Activated B cell treated with CpG ODN at 0.5 μM for 24 hours (primary cell): ENCODE measurements at places on chromosomes 16 and 17.

GRCh38 chr17:35879773-35880654 lies at the start of gene CCL5:
Gene CCL5, minus strand, starts transcription at chr17:35880360.
- DNase-seq: peak; percentile 19

DNA sequence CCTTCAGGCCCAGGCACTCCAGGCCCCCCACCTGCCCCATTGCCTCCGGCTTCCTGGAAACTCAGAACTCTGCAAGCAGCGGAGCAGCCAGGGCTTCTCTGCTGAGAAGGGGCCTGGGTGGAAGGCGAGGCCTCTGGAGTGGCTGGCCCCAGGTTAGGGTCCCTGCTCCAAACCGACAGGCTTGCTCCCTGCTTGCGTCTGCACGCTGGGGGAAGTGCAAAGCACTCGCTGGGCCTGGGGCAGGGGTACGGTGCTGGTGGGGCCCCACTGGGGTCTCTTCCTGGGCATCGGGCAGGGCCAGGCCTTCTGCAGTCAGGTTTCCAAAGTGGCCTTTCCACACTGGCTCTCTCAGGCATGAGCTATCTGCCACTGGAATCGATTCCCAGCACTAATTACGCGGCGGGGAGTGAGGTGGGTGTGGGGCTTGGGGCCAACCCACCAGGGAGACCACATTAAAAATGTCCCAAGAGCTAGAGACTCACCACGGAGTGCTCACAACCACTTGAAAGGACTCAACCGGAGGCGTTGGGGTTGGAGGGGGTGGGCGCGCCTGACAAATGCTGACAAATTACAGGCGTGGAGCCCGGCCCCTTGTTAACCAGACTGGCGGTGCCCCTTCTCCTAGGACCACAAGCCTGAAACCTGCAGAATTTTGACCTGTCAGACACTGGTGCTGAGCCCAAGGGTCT lies 17.9 kb downstream of the FAM83G start:
- no peak for DNase-seq

DNA sequence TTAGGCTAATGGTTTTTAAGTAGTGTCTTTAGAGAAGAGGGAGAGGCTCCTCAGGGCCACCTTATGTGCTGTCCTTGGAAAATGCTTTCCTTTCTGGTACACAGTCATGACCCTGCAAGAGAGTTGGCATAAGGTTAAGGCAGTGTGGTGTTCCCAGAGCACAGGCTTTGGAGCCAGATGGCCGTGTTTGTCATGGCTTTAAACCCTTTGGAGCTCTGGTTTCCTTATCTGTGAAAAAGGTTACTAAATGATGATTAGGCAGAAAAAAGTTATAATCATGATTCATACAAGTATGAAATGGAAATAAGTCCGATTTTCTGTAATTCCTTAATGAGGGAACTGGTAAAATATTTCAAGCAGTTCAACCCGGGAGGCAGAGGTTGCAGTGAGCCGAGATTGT lies 13.2 kb downstream of the UTP4 start:
- no peak for DNase-seq

- no peak for DNase-seq
Measured at GRCh38 chr17:32831627-32832243, 45.2 kb downstream of the MYO1D start.

DNA sequence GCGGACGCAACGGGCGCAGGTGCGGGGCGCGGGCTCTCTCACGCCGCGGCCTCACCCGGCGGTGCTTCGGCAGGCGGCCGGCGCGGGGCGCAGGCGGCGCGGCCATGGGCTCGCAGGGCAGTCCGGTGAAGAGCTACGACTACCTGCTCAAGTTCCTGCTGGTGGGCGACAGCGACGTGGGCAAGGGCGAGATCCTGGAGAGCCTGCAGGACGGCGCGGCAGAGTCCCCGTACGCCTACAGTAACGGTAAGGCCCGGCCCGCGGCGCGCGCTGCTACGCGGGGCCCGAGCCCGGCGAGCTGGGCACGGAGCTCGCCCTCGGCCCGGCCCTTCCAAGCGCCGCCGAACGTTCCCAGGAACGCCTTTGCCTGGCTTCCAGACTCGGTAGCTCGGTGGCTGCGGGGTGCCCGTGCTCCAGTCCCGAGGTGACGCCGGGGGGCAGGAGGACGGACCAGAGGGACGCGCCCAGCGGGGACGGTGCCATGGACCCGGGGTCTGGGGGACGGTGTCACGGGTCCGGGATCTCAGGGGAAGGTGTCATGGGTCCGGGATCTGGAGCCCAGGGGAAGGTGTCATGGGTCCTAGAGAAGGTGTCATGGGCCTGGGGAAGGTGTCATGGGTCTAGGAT lies 435 bp downstream of the RAB40C start:
- DNase-seq: no peak

GRCh38 chr17:37519251-37519985 lies 29.7 kb downstream of the DUSP14 start:
- DNase-seq: no peak

GRCh38 chr17:28033972-28034714 lies 8.3 kb upstream of the NLK start:
- DNase-seq: no peak

GRCh38 chr17:44314031-44314430 lies 5.6 kb downstream of the RUNDC3A start:
- DNase-seq: no peak

DNA sequence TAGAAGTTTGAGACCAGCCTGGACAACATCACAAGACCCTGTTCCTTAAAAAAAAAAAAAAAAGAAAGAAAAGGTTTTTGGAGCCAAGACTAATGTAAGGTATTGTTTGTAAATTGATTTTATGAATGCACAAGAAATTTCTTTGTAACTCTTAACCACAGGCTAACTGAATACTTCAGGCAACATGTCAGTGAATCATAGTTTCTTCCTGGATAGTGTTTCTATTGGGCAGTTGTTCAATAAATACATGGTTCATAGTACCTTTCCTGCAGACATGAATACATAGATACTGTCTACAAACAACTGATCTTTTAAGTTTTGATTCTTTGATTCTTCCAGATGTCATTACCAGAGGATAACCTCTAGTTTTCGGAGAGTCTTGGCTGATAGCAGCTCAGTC lies 11.6 kb downstream of the DDX42 start:
- no peak for DNase-seq

- DNase-seq: no peak
Measured at GRCh38 chr17:61425682-61426481, 26.2 kb downstream of the TBX2 start.

DNA sequence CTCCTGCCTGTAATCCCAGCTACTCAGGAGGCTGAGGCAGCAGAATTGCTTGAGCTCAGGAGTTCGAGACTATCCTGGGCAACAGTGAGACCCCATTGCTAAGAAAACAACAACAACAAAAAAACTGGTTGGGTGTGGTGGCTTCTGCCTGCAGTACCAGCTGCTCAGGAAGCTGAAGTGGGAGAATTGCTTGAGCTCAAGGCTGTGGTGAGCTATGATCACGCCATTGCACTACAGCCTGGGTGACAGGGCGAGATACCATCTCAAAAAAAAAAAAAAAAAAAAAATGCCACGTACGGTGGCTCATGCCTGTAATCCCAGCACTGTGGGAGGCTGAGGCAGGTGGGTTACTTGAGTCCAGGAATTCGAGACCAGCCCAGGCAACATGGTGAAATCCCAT lies 34.1 kb downstream of the NME2 start:
- DNase-seq: no peak

DNA sequence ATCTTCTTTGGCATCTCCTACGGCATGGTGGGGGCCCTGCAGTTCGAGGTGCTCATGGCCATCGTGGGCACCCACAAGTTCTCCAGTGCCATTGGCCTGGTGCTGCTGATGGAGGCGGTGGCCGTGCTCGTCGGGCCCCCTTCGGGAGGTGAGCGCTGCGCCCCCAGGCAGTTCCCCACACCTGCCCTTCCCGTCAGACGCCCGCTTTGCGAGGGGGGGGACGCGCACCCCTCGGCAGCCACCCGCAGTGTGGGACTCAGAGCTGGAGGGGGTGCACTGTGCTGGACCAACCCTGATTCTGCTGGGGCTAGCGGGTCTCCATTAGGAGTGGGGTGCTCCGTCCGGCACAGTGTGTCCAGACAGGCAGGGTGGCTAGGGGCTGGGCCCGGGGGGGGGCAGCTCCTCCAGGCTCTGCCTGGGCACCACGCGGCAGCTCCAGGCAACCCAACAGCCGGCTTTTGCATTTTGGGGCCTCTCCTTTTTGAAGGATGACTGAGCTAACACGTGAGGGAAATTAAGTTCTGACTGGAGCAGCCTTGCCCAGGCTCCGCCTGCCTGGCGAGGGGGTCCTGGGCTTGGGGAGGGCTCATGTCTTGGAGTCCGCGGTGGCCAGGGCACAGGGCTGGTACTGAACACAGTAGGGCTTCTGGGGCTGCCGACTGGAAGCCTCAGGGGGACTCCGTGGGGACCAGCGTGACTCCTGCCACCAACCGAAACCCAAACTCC lies 9.1 kb downstream of the SLC16A3 start:
- no peak for DNase-seq

DNA sequence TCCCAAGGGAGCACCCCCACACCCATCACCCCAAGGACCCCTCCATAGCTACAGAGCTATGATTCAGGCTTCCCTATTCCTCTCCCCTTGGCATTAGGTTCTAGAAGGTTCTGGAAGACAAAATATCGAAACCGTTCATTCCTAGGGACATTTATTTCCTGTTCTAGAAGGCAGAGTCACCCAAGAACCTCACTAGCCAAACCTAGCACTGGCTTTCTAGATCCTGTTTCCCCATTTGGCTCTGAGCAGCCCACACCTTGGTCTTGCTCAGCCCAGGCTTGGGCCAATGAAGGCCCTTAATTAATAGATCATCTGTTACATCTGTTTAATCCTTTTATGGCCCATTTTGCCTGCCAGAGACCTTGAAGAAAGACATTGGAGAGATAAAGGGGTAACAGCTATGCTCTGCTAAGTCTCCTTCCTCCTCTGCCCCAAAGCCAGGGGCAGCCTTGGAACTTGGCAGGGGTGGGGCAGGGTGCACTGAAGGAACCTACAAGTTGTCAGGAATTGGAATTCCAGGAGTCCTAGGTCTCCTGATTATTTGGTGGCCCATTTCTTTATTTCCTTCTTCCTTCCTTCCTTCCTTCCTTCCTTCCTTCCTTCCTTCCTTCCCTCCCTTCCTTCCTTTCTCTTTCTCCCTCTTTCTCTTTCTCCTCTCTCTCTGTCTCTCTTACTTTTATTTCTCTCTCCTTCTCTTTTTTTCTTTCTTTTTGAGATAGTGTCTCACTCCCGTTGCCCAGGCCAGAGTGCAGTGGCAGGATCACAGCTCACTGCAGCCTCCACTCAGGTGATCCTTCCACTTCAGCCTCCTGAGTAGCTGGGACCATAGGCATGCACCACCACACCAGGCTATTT lies 8.7 kb upstream of the FZD2 start:
- no peak for DNase-seq

GRCh38 chr17:57853695-57854094 lies 3.9 kb upstream of the MRPS23 start:
- DNase-seq: no peak

- no peak for DNase-seq
Measured at GRCh38 chr17:45091778-45092425, 30.8 kb downstream of the NMT1 start.

- DNase-seq: no peak
Measured at GRCh38 chr16:64008131-64008530, 1113.7 kb downstream of the CDH11 start.

- DNase-seq: no peak
Measured at GRCh38 chr16:66899945-66900710, 18.6 kb downstream of the CDH16 start.

DNA sequence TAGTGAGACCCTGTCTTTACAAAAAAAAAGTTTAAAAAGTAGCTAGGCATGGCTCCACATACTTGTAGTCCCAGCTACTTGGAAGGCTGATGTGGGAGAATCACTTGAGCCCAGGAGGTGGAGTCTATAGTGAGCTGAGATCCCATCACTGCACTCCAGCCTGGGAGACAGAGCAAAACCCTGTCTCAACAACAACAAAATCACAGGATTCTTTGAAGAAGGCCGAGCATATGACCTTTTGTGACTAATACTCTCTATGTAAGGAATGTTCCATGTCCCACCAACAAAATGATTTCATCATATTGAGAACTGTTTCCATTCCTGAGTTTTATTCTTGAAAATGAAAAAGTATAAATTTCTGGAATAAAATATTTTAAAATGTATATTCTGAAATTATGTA lies 58.9 kb upstream of the EFCAB3 start:
- DNase-seq: no peak

GRCh38 chr17:15920758-15921239 lies 24.1 kb upstream of the ADORA2B start:
- DNase-seq: no peak

- DNase-seq: no peak
Measured at GRCh38 chr17:11493936-11494335, 104.3 kb upstream of the DNAH9 start.

GRCh38 chr16:30740364-30741251 lies 7.6 kb upstream of the PHKG2 start:
- DNase-seq: no peak

DNA sequence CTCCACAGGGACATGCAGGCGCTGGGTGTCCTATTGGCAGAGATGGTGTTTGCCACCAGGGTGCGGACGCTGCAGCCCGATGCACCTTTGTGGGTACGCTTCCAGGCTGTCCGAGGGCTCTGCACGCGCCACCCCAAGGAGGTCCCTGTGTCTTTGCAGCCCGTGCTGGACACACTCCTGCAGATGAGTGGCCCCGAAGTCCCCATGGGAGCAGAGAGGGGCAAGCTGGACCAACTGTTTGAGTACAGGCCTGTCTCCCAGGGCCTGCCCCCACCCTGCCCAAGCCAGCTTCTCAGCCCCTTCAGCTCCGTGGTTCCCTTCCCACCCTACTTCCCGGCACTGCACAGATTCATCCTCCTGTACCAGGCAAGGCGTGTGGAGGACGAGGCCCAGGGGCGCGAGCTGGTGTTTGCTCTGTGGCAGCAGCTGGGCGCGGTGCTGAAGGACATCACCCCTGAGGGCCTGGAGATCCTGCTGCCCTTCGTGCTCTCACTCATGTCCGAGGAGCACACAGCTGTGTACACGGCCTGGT lies 2.8 kb downstream of the WDR81 start:
- no peak for DNase-seq
